ENCODE measurements at places on chromosomes 12 and 14.
A peak's percentile ranks its signal among the peaks of the same experiment; 100 is the strongest.

- DNase-seq = no peak
These were observed 216.0 kb downstream of the AKAP6 start for GRCh38 chr14:32545095-32545494.

DNA sequence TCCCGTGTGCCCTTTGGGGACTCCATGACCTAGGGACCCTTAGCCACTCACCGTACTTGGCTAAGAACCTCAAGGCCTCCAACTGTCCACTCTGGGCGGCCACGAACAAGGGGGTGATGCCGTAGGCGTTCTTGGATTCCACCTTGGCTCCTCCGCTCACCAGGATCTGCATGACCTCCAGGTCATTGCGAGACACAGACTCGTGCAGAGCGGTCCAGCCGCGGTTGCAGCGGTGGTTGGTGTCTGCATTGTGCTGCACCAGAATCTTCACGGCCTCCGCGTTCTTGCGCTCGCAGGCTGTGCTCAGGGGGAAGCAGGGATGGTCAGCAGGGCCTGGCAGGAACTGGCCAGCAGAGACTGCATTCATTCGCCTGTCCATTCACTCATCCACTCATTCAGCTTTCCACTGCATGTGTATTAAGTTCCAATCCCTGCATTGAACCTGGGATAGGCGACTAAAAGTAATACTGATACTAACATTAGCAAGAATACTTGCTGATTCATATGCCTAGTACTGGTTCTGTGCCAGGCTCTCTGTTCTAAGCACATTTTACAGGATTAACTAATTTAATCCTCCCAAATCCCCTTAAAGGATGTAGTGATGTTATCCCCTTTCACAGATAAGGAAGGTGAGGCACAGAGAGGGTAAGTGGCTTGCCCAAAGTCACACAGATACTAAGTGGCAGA lies 23.9 kb downstream of the FAM181A start:
- DNase-seq = no peak

DNA sequence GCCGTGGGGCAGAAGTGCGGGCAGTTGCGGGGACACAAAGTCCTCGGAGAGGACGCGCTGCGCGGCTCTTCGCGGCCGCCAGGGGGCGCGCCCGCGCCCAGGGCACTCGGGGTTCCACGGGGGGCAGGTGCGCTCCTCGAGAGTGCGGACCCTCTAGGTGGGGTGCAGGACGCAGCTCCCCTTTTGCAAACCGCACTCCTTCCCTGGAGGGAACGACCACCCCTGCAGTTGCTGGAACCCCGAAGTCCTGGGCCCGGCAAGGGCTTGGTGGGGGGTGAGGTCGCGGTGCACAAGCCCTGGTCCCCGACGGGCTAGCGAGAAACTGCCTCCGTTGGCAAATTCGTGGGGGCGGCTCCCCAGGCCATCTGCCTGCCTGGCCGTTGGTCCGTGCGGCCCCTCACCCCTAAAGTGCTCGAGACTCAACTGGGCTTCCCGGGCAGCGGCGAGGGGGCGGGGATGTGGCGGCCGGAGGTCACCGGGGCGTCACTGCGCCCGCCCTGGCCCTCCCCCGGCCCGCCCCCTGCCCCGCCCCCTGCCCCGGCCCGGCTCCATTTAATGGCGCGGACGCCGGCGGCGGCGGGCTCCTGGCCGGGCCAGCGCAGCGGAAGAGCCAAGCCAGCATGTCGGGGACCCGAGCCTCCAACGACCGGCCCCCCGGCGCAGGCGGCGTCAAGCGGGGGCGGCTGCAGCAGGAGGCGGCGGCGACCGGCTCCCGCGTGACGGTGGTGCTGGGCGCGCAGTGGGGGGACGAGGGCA lies at the start of gene ADSS1:
Gene ADSS1 (plus strand): TSS at position 579 of the 756 bp plus-strand sequence. CDS start 42 bp downstream, at position 621.
- DNase-seq = peak; percentile 80

DNA sequence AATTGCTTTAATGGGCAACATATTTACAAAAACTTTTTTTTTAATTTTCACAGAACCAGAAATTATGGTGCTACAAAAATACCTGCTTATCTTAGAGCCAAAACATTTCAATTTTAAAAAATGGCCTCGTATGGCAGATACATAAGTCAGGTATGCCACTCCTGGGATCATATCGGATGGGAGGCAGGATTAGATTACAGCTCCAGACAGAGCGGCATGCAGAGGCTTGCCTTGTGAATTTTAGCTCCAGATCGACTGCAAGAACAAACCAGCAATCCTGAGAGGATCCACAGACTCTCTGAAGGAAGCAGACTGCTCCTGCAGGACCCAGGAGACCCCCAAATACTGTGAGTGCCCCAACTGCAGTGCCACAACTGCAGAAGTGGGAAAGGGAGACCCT lies 169.3 kb upstream of the AMIGO2 start:
- no peak for DNase-seq

DNA sequence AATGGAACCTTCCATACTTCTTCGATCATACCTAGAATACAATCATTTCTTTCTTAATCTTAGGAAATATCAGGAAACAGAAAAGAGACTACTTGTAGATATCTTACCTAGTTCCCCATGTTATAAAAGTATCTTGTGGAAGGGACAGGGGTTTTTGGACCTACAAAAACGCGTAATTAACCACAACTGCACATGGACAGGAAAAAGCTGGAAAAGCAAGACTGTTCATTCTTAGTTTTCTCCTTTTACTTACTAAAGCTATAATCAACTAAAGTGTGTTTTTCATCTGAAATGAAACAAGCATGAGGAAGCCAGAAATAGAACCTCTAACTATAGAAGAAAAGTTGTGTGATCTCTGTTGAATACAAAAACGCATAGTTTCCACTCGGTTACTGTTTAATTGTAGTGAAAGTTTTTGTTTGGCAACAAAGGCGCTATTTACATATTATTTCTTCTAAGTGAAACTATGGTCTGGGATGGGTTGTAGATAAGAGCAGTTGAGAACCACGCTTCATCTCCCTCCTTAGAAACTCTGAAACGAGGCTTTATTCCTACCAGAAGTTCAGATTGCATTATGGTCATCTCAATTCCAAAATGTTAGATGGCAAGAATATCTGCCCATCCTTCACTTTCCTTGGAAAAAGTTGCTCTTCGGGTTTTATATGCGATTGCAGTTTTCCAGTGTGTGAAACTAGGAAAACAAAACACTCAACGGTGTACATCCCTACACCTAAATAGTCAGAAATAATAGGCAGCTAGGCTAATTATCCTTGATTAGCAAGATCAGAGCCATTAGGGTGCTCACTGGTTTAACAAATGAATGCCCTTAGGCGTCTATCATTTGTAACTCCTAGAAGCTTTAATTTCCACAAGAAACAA lies 1.1 kb downstream of the BCAT1 start:
- DNase-seq = no peak

- DNase-seq = no peak
These were observed 133.9 kb upstream of the SCAF11 start for GRCh38 chr12:46124132-46124847.

DNA sequence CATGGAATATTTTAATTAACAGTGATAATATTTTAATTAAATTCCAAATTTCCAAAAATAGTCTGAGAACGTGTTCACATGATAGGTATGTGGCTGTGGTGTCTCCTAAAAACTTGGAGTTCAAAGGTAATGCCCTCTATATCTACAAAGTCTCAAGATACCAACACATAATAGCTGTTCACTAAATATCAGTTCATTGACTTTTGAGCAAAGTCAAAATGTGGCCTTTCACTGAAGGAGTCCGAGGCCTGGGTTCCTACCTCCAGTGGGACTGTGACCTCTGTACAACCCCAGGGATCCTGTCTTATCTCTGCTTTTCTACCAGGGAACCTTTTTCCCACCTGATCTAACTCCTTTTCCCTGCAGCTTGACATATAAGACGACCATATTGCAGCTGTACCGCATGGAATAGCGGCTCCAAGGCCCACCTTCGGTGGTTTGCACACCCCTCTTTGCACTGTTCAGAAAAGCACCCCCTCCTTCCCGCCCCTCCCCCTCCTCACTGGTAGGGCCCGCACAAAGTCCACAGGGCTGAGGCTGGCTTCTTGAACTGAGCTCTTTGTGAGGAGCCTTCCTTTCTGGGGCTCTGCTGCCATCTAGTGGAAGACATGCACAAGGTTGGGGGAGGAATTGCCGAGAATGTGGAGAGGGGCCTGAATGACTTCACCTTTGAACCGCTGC lies 3.1 kb downstream of the CCND2 start:
- peak; percentile 91 for DNase-seq

GRCh38 chr12:92432724-92433441 lies 269.9 kb upstream of the PLEKHG7 start:
- no peak for DNase-seq

GRCh38 chr12:52223406-52224039 lies 9.5 kb upstream of the KRT7 start:
- DNase-seq = no peak

DNA sequence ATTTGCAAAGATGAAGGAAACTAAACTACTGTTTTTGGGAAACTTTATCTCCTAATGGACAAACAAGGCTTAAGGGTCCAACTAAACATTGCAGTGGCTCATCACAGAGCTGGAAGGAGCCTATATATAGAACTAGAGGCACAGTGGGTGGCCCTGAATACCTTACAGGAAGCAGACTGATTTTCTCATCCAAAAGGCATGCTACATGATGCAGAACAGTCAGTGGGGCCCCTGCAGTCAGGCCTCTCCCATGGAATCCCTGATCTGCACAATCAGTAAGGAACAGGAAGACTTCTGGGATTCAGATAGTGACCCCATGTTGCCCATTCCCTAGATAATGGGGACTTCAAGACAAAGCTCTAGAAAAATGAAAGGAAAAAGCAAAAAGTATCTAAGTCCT lies 1.9 kb upstream of the LLPH start:
- no peak for DNase-seq

DNA sequence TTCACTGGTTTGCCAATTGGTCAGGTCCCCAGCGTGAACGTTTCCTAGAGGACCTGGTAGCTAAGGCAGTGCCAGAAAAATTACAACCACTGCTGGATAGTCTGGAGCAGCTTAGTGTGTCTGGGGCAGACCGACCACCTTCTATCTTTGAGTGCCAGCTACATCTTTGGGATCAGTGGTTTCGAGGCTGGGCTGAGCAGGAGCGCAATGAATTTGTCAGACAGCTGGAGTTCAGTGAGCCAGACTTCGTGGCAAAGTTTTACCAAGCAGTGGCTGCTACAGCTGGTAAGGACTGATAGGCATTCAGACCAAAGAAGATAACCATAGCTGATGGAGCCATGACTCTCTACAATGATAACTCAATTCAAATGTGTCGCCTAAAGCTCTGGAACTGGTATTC lies 2.5 kb downstream of the C14orf119 start:
- DNase-seq = no peak

DNA sequence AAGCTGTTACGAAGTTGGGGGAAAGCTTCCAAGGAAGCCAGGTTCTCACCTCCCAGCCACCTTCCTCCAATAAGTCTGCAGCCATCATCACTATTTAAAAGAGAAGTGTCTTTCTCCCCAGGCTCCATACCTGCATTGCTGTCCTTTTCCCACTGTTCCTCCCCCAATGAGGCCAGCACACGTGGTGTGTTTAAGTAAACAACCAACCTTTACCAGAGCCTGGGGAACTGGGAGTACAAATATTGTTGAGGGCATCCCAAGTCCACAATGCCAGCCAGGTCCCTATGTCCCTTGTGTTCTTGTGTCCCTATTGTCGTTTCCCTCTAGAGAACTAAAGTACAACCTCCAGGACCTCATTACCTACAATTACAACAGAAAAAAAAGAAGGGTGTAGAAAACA lies 49.2 kb upstream of the PNMA1 start:
- no peak for DNase-seq

- no peak for DNase-seq
These were observed 3.6 kb upstream of the TTC7B start for GRCh38 chr14:90819734-90820393.
